Neural progenitor cell (in vitro differentiated cells): ENCODE measurements at places on chromosomes 7 and 10. TPM values are rescaled to one million over a fixed set of nuclear protein-coding genes. Genes with fewer than 3 reads are reported as not detected.
A peak's percentile ranks its signal among the peaks of the same experiment; 100 is the strongest.

Gene HNRNPF
- 175 and 180 TPM in 2 replicates for total RNA-seq

Gene EEPD1
- 1.1 and 6.5 TPM in 2 replicates for total RNA-seq

Gene NXPH1
- 0.71 TPM in 1 of 2 replicates, not detected in the other for total RNA-seq

Gene KAZALD1
- total RNA-seq = 0.77 and 1.8 TPM in 2 replicates

Gene TECTB
- not detected in 2 replicates for total RNA-seq

Gene OR2A5
- total RNA-seq = not detected in 2 replicates

Gene MSS51
- 1.4 and 2.2 TPM in 2 replicates for total RNA-seq

- DNase-seq = no peak
These were observed 9.2 kb downstream of the MICU1 start for GRCh38 chr10:72616716-72617115.

- peak; percentile 67 for DNase-seq
These were observed 779 bp downstream of the C1QL3 start for GRCh38 chr10:16520900-16521299.

DNA sequence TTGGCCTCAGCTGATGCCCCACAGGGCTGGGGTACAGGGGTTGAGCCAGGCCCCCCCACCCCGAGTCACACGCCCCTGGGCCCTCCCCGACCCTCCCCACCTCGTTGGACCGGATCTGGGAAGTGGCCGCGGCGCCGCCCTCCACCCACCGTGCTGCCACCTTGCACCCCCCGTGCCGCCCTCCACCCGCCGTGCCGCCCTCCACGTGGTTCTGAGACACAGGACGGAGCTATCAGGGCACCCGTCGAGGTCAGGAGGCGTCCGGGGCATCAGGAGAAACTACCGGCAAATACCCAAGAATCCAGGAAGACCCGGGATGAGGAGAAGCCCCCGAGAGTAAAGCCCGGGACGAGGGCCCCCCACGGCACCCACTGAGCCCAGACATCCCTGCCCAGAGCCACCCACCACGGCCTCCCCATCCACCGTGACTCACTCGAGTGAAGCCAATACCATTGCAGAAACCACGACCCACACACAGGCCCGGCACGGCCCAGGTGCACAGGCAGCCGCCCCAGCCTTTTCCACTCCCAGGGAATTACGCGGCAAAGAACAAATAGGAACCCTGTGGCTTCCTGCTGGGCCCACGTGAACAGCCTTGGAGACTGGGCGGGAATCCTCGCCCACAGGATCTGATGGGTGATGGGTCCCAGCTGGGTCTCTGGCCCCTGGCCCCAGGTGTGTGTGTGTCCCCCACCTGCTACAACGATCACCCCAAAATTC lies 34.0 kb downstream of the ADAP1 start:
- DNase-seq = no peak

- DNase-seq = peak; percentile 82
These were observed 45.0 kb downstream of the TNS3 start for GRCh38 chr7:47536661-47537611.

- peak; percentile 23 for DNase-seq
These were observed 226.4 kb downstream of the BUB3 start for GRCh38 chr10:123380491-123381085.

- no peak for DNase-seq
These were observed 6.0 kb upstream of the DAGLB start for GRCh38 chr7:6453734-6454133.

- no peak for DNase-seq
These were observed 445.7 kb downstream of the ADRA2A start for GRCh38 chr10:111522551-111522950.

DNA sequence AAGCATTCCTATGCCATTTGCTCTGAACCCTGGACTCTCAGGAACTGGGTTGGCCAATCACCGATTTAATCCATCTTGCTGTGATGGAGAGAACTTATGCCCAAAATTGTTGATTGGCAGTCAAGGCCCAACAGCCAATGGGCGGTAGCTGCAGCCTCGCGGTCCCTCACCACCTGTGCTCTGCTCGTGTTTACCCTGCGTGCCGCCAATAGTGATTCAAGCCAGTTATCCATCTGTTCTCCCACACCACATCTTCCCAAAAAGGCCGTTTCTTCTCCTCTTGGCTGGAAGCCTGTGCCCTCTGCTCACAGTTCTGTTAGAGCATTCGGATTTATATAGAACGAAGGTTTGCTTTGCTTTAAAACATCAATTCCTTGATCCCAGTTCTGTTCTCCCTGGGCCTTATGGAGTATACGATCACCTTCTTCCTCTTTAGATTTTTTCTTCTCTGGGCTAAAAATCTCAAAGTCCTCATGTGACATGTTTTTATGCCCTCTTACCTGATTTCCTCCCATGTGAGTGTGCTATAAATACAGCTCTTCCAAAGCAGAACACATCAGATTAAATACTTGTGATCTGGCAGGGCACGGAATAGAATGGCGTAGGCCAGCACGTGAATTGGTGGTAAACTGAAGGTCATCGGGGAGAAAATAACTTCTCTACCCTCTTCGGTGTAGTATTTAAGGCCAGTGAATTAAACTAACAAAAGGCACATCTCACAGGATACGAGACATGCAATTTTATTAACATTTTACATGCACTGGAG lies 212.8 kb downstream of the NSUN6 start:
- DNase-seq = no peak

GRCh38 chr7:96998333-96998732 lies 7.0 kb upstream of the DLX6 start:
- no peak for DNase-seq

DNA sequence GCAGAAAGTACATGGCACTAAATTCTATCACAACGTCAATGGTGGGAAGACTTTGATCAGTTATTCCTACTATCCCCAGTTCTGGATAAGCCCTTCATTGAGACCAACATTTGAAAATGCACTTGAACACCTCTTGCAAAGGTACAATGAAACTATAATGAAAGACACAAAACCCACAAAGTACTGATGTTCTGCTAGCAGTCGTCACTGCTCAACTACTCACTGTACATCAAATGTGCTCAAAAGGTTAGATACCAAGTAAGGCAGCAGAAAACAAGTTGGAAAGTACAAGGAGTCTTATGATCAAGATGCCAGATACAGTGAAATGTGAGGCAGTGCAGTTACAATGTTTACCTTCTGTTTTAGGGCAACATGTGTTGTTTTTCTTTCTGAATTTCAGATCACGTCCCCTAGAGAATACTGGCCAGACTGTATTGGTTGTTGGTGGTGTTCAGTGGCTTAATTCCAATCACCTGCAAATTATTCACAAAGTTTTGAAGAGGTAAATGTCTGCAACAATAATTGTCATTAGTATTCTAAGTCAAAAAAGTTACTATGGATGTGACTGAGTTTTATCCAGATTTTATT lies 62.4 kb upstream of the WNT16 start:
- DNase-seq = no peak

DNA sequence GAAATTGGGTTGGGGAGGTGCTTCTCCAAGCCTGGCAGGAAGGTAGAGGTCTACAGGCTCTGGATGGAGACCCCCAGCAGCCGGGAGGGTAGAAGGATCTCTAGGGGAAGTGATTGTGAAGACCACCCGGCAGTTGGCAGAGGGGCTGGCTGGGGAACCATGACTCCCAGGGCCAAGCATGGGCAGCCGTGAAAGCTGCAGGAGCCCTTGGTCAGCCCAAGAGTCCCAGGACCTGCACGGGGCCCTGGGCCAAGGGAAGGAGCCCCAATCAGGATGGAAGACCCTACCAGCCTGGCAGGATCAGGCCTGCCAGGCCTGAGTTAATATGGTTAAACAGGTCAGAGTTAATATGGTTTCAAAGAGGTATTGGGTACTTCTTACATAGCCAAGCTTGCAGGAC lies 126.3 kb upstream of the NANOS1 start:
- DNase-seq = no peak
